KBM-7 (cell line): ENCODE measurements at places on chromosomes 3 and 15.

DNA sequence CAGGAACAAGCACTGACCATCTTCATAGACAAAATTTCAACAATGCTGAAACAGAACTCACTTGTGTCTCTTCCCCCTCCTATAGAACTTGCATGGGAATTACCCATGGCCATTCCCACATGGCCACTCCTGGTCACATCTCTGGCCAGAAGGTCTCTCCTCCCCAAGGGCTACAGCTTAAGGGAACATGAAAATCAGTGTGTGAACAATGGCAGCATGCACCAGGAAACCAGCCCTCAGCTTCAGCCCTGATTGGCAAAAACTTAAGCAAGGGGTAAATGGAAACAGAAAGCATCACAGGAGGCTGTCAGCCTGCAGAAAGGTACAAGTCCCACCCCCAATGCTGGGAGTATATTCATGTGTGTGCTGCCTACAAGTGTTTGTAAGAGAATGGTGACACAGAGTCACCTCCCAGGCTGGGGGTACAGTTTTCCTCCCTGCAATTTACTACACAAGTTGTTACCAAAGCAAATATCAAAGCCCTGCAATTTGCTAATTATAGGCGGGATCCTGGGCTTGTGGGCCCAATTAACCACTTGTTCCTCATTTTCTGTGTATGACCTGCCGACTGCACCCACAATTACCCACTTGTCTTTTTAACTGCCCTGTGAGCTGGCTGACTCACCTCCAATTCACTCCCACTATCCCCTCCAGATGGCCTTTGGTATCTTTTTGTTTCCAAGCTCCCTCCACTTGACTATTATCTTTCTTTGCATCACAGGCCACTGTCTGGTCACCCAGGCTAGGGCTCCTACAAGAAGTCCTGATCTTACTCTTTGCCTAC, 84.4 kb upstream of the HES1 start:
- DNase-seq: peak; percentile 84

- no peak for DNase-seq
Measured at GRCh38 chr3:195012100-195012499, 258.9 kb downstream of the XXYLT1 start.

DNA sequence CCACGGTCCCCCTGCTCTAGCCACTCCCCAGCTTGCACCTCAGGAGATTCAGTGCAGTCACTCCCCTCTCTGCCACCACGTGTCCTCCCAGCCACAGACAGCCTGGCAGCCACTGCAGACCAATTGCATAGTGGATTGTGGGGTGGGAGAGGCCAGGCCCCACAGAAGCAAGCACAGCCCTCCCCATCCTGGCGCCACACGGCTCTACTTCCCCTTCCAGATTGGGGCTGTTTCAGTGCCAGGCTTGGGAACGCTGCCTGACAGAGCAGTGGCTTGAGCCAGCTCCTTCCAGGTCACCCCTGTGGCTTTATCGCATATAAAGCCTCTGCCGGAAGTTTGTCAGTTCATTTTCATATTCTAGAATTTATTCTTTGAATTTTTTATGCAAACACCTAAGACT, 90.7 kb downstream of the TMEM266 start:
- peak; percentile 88 for DNase-seq

DNA sequence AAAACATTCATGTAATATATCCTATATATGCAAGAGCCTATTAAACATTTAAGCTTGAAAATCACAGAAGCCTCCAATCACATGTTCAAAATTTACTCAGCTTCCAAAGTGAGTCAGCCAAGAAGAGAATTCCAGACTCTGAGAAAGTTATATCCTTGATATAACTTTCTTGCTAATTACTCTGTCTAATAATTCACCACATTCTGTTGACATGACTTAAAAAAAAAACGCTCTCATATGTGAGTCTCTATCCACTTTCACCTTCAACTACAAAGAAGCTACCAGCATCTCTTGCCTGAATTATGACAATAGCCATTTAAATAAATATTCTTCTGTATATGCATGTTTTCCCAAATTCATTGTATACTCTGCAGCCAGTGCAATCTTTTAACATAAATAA, 1116.3 kb upstream of the CADM2 start:
- no peak for DNase-seq

DNA sequence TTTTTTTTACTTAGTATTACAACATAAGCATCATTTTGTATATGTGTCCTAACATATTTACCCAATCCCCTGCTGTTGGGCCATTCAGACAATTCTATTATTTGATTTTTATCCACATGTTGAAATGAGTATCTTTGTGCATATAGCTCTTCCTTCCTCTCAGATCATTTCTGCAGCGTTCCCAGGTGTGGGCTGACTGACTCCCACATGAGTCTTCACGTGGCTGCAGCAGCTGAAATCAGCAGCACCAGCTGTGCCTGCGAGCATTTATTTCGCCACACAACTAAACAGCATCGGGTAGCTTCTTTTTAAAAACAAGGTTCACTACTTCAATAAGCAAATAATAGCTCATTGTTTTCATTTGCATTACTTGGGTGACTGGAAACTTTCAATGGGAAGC, 44.5 kb upstream of the PDE8A start:
- peak; percentile 45 for DNase-seq

DNA sequence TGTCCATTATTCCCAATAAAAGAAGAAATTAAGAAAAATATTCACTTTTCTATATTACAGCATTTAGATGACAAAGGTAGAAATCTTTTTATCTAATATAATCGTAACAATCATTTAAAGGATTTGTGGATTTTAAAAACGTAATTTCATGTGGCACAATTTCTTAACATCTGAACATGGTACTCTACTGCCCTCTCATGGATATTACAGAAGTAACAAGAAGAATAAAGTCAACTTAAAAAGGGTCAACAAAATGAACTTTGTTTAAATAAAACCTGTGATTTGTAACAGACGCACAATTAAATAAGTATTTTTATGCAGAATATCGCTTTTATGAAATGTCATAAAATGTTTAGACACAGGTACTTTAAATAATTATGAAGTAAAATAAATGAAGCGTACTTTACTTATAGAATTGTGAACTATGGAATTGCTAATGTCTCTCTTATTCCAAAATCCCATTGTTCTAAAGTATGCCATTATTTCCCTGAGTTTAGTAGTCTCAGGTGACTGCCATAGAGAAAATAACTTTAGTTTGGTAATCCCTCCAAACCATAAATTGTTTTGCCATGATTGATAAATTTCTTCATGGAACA, 366.8 kb upstream of the ZNF385D start:
- DNase-seq: peak; percentile 29

DNA sequence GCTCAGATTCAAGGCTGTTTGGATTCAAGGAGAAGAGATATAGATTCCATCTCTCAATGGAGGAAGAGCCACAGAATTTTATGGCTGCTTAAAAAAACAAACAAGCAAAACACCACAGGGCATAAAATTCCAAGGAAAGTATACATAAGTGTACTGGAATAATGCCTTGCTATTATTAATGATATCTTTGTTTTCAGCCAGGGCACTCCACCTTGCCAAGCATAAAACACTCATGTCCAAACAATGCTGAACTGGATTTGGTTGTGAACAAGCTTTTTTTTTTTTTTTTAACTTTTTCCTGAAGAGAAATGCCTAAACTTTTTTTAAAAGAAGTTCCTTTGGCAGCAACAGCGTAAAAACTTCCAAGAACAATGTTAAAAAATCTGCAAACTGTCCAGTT, 4.8 kb upstream of the CLSTN2 start:
- no peak for DNase-seq

- DNase-seq: no peak
Measured at GRCh38 chr3:8780279-8780678, 10.9 kb upstream of the OXTR start.

DNA sequence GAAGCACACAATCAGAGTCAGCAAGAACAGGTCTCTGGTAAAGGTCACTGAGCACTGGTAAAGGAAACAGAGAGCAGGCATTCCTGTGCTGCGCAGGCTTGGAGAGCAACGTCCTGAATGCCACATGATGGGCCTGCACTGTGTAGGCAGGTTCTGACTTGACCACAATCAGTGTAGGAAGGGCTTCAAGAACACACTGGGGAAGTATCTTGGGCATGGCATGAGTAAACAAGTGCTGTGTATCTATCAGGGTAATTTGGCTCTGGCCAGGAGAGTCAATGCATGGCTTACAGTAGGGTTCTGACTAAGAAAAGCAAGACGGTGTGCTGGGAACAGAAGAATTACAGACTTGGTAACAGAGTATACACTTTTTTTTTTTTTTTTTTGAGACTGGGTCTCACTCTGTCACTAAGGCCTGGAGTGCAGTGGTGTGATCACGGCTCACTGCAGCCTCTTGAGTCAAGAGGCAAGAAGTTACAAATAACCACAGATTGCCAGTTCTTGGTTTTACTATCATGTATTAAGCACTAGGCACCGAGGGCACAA, 30.6 kb downstream of the TBC1D2B start:
- DNase-seq: peak; percentile 71

GRCh38 chr15:39118510-39118909, 462.4 kb upstream of the THBS1 start:
- DNase-seq: no peak

DNA sequence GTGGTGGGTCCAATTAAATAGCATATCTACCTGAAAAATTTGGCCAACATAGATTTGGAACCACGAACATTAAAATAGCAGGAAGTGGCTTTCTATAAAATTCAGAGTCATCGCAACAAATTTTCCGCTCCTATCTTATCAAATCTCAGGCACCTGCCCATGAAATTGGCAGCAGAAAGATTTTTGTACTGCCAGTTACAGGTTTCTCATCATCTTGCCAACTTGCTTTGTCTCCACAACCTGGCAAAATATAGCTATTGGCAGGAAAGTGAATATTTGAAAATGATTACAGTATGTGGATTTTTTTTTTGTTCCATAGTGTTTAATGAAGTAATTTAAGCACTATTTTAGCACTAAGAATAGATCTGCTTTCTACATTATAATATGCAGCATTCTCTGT, 161.6 kb upstream of the LRRC3B start:
- no peak for DNase-seq

DNA sequence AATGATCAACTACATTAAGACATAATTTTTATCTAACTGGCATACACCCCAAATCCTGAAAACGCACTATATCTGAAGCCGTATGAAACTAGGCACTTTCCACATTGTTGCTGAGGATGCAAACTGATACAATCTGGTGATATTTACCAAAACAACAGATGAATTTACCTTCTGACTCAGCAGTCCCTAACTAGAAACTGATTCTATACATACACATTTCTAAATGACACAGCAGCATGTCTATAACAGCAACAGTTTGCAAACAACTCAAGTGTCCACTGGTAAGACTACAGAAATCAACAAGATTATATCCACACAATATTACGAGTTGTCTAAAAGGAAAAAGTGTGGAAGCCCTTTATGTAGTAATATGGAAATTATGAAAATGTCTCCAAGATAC, 22.9 kb downstream of the SECISBP2L start:
- no peak for DNase-seq

- DNase-seq: no peak
Measured at GRCh38 chr3:58044691-58045483, 36.7 kb downstream of the FLNB start.

- DNase-seq: no peak
Measured at GRCh38 chr3:10288575-10288960, 4.2 kb downstream of the GHRL start.

DNA sequence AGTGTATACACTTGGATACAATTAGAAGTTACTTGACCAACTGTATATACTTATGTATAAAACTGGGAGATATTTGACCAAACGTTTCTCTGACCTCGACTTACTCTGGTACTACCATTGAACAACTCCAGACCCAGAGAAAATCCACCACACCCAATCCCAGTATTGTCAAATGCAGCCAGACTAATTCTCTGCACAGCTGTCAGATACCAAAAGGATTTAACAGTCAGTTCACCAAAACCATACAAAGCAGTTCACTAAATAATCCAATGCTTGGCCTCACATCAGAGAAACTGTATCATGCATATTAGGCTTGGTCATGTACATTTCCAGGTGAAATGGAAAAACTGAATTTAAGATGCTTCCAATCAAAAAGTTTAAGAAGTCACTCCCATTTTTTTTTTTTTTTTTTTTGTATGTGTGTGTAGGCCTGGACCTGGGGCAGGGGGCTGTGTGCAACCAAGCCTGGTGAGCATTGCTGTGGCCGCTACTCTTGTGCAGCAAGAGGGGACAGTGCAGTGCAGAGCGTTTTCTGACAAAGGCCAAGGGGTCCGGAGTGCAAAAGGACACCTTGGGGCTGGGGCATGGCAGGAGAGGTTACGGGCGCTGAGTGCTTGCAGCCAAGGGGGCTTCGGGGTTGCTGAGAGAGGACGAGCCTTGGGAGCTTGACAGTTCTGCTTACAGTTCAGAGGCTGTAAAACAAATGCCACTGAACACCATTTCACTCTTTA, 1.4 kb downstream of the TOMM70 start:
- no peak for DNase-seq

DNA sequence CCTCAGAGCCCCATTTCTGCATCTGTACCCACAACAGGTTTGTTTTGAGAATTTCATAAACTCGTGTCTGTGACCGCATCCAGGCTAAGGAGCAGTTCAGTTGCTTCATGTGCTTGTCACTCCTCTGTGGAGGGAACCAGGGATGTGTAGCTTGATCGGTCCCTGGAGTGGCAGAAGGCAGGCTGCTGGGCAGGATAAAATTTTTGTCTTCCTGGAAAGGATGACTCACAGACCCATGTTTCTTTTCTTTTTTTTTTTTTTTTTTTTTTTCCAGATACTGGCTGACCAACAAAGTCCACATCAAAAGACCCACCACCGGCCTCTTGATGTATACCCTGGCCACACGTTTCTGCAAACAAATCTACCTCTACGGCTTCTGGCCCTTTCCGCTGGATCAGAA, 70.1 kb downstream of the ST8SIA2 start:
- DNase-seq: no peak

DNA sequence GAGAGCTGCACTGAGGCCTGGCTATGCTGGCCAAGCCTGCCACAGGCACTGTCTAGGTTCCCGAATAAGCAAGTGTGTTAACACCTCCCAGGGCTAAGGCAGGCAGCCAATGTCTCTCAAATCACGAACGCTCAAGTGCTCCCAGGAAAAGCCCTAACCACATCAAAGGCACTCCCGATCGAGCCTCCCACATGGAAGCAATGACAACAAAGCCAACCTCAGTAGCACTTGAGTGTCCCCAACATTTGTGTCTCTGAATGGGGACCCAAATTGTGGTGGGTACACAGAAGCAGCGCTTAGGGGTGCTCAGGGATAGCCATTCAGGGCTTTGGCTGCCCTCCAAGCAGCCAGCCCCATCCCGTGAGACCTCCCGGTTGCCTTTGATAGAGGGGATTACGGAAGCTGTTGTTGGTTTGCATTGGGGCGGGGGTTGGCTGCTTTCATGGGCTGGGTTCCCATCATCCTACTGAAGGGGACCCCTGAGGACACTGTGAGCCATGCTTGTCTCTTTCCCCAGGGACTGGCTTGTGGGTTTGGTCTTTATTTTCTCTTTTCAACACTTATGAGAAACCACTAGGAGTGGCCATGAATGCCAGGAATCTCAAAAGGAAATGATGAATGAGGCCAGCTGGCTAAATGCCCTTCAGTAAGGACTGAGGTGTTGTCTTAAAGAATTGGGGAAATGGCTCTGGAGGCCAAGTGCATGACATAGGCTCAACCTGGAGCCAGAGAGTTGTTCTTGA, 234.1 kb upstream of the FEZF2 start:
- DNase-seq: no peak

GRCh38 chr3:139226731-139227130, 117.1 kb upstream of the MRPS22 start:
- DNase-seq: no peak
